ENCODE measurements at places on chromosomes 7 and 10.

GRCh38 chr7:158018971-158019645 is 568.5 kb downstream of the PTPRN2 start:
- no peak for DNase-seq

GRCh38 chr10:6473901-6474370 is 106.1 kb downstream of the PRKCQ start:
- no peak for DNase-seq

GRCh38 chr7:148852272-148852671 is 31.8 kb downstream of the EZH2 start:
- DNase-seq: no peak

- no peak for DNase-seq
These were observed 409.5 kb downstream of the ADRA2A start for GRCh38 chr10:111486346-111486745.

DNA sequence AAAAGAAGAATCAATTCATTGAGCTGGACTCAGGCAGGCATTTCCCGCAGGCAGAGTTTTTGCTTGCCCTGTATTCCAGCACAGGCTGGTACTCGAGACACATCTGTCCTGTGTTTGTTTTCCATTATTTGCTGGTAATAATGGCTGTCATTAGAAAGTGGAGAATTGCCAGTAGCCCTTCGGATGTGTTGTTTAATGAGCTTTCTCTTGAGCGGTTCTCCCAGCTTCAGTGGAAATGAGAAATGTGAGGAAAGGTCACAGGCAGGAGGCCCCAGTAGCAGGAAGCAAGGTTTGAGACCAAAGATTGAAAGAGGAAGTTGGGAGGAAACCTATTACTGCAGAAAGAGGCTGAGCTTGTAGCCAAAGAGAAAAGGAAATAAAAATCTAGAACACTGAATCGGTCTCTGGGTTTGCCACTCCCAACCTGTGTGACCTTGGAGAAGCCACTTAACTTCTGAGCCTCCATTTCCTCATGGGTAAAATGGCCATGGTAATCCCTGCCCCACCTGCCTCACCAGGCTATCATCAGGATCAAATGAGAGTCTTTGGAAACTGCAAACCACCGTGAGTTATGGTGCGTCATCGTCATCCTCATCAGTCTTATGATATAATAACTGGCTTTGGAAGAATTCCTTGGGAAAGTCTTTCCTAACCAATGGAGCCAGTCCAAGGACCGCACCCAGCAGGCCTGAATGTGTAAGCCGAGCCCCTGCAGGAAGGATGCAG is 67.7 kb downstream of the TACR2 start:
- peak; percentile 85 for DNase-seq

GRCh38 chr7:54898659-54899340 is 120.0 kb upstream of the EGFR start:
- DNase-seq: no peak

GRCh38 chr7:75596727-75597614 is 104.9 kb downstream of the SPDYE5 start:
- no peak for DNase-seq

DNA sequence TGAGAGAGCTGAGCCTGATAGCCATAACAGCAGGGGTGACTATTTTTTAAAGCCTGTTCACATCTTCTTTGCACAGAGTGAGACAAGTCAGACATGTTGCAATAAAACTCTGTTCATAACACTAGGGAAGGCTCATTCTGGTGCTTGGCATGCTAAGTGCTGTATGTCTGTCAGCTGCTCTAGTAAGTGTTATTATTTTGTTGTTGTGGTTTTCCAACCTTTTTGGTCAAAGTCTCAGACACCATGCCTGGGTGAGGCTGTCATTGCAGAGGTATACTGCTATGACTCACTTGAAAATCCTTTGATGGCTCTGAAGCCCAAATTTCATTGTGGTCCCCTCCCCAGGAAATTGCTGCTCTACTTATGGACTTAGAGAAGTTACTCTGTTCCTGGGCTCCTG is 129.7 kb downstream of the ADRA2A start:
- no peak for DNase-seq

DNA sequence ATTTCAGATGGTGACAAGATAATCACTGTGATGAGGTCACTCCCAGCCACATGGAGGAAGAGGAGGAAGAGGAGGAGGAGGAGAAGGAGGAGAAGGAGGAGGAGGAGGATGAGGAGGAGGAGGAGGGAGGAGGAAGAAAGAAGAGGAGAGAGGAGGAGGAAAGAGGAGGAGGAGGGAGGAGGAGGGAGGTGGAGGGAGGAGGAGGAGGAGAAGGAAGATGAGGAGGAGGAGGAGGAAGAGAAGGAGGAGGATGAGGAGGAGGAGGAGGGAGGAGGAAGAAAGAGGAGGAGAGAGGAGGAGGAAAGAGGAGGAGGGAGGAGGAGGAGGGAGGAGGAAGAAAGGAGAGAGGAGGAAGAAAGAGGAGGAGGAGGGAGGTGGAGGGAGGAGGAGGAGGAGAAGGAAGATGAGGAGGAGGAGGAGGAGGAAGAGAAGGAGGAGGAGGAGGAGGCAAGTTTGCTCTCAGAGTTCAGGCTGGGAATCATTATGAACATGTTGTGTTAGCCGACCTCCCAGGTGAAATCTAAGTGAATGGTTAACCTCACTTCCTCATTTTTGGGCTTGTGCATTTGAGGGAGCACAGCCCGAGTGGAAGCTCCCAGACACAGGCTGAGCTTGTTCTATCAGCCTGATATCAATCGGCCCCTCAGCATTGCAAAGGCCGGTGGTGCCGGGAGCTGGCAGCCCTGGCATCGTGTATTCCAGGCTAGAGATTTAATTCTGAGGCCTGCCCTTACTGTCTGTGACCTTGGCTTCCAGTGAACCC is 236.2 kb upstream of the PITRM1 start:
- no peak for DNase-seq

DNA sequence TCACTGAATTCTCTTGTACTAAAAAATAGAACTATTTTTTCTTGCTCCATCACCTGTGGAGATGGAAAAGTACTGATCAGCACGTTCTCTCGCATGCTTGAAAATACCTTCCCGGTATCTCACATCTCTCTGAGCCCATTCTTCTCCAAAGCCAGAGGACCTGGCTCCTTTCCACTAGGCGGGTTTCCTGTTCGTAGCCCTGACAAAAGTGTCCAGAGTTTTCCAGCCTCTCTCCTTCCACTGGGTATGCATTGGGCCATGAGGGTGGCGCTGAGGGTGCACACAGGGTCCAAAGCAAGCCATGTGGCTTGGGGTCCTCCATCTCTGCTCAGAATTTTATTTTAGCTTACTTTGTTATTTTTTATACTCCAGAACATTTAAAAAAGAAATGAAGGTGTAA is 16.3 kb upstream of the SRGN start:
- DNase-seq: no peak

DNA sequence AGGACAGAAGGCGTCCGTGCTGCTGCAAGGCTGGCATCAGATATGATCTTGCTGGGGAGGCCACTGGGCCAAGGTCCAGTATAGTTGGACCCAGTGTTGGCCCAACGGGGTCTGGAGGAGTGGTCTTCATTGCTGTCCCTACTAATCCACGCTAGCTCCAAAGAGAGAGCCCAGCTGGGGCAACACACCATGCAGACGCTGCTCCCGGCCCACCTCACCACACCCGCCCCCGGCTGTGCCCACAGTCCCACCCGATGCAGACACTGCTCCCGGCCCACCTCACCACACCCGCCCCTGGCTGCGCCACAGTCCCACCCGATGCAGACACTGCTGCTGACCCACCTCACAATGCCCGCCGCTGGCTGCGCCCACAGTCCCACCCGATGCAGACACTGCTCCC is 121.5 kb downstream of the VIPR2 start:
- no peak for DNase-seq

DNA sequence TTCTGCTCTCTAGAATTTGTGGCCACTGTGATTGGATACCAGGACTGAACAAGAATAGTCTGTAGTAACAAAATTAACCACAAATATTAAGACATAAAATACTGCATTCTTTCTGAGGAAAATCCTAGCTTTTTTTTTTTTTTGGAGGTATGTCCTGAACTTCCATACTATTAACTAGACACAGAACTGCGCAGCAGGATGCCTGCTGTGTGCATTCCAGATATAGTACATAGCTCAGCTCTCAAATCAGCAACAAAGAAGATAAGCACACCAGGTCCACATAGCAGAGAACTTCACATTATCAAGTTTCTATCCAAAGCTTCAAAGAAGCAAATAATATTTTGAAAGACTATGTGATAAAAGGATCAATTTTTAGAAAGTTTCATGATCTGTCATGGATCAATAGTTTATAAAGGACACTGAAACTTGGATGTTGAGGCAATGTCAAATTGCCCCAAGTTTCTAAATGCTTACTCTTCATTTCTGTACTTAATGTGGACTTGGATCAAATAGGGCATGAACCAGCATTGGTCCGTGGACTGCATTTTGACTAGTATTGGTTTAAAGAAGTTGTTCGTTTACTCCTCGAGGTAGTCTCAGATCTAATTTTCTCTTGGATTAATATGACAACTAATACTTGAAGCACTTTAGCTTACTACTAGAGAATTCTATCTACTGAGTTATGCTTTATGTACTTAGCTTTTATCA is 15.4 kb downstream of the NAMPT start:
- DNase-seq: no peak

GRCh38 chr7:98621573-98622482 is 4.7 kb downstream of the NPTX2 start:
- DNase-seq: no peak

DNA sequence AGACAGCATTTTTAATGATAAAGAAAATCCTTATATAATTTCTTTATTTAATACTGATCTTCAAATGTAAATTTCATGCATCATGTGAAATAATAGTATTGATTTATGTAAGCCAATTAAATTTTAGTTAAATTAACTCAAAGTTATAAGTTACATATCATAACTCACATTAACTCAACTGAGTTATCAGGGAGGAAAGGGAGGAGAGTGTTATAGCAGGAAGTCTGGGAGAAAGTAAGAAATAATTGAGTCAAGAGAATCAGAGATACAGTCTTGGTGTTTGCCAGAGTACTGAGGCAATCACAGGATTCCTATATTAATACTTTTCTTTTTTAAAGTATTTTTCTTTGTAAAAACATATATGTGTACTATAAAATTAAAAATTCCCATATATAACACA is 4.0 kb downstream of the BICC1 start:
- DNase-seq: no peak

DNA sequence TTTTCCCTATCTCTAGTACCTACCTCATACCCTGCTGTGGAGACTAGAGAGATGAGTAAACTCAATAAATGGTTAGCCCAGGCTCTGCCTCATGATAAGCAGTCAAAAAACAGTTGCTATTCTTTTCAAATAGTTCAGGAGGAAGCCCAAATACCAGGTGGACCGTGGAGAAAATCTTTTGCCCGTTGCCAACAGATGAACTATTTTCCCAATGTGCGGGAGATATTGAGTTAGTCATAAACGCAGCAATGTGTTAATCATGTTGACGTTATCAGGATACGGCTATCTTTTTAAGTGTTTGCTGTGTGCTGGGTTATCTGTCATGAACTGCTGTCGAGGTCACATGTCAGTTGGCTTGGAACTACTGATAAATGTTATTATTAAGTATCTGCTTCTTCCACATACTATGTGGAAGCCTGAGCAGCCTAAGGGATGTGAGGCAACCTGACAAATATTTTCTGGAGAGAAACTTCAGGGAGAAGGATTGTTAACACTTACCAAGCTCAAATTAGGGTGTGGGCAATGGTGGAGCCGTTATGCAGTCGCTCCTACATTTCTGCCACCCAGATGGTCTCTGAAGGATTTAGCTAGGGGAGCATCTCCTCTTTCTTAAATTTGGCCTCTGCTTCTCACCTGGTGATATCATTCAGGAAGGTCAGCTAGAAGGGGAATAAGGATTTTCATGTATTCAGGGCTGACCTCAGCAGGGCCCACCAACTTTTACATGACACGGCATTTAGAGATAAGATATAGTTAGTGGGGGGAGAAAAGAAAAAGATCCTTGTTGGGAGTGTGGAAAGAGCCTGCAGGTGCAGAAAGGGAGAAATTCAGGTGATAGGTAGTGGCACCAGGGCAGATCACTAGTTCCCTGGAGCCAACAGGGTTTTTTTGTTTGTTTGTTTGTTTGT is 33.5 kb upstream of the SLC26A3 start:
- DNase-seq: no peak

DNA sequence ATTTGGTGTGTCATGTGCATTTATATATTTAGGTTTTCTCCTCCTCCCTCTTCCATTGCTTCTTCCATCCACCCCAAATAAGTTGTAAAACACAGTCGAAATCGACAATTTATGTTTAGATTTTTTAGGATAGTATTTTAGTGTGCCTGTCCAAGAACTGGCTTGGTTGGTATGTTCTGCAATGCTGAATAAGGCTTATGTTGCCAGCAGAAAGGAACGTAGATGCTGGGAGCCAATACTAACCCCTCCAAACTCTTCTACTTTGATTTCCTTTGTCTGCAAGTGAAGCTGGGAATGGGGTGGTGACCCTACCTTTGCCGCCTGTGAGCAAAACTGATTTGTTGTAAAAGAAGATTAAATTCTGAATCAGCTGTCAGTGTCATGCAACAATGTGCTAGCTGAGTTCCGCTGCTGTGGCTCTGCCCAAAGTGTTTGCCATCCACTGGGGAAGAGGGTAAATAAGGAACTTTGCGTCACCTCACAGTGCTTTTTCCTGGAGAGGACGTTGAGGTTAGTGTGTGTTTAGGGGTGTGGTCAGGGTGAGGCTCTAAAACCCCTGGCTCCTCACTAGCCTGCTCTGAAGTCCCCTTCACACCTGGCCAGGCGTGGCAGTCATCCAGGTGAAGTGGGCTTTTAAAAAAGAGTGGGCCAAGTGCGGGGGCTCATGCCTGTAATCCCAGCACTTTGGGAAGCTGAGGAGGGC is 44.4 kb downstream of the TACC2 start:
- DNase-seq: no peak

GRCh38 chr7:134431815-134432214 is 27.1 kb downstream of the AKR1B1 start:
- DNase-seq: no peak

GRCh38 chr7:17598846-17599245 is 300.4 kb downstream of the AHR start:
- no peak for DNase-seq

GRCh38 chr10:79346388-79347225 is 662 bp upstream of the PPIF start:
- no peak for DNase-seq

GRCh38 chr10:27448921-27449320 is 55.2 kb upstream of the RAB18 start:
- DNase-seq: peak; percentile 37

- peak; percentile 58 for DNase-seq
These were observed 3.2 kb downstream of the CDK6 start for GRCh38 chr7:92833024-92833765.

DNA sequence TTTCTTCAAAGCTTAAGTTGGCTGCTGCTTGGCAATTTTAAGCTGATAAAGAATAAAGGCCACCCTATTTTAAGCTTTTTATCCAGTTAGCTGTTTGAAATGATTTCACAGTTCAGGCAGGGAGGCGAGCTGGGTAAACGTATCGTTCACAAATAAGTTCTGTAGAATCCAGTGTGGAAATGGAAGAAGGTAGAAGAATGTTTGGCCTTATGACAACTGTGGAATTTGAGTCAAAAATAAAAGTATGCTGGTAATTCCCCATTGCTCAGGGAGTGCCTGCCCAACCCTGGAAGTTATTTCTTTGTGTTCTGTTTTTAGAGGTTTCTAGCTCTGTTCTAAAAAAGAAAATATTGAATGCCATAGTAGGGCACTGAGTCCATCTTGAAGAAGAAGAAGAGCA is 113.1 kb downstream of the ARL4A start:
- peak; percentile 91 for DNase-seq
